Activated naive CD4-positive, alpha-beta T cell treated with anti-CD3 and anti-CD28 coated beads, Interleukin-2, amount 50 U/mL, for 16 hours (primary cell): ENCODE measurements at places on chromosomes 5 and 9.

GRCh38 chr9:71791875-71792274 is 23.6 kb upstream of the CEMIP2 start:
- no peak for DNase-seq

GRCh38 chr5:141419074-141419880 is 1.6 kb upstream of the PCDHGA11 start:
- no peak for DNase-seq

- DNase-seq: no peak
These were observed 172.1 kb downstream of the GABBR2 start for GRCh38 chr9:98536542-98537173.

DNA sequence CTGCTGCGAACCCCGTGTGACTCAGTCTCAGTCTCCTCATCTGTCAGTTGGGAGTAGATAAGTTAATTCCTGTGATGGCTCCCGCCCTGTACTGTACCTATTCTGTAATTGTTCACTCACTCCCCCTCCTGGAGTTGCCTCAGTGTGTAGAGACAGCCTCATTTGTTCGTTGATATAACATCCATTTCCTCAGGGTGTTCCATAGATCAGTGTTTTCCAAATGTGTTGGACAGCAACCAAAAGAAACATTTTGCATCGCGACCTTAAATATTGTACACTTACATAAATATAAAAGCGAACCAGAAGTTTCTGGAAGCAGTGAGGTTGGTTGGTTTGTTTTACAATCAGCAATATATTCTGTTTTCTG is 698 bp downstream of the NFX1 start:
- no peak for DNase-seq

DNA sequence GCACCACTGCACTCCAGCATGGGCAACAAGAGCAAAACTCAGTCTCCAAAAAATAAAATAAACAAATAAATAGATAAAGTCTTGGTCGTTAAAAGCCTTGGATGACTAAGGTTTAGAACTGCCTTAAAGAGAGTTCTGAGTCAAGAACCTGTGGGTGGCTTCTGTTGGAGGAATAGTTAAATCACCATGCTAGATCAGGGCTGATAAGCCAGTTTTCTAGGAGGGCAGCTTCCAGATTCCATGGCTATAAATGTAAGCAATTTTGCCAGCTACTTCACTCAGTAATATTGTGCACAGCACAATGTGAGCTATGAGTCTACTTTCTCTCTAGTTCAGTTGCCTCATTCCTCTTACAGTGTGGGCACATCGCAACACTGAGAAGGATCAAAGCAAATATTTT is 242.1 kb upstream of the NUDT12 start:
- DNase-seq: no peak

- DNase-seq: no peak
These were observed 189.0 kb downstream of the PALM2AKAP2 start for GRCh38 chr9:109969011-109969410.

GRCh38 chr5:88251048-88251711 is 17.5 kb downstream of the TMEM161B start:
- DNase-seq: no peak

- no peak for DNase-seq
These were observed 540.8 kb downstream of the BNC2 start for GRCh38 chr9:16329671-16330113.

DNA sequence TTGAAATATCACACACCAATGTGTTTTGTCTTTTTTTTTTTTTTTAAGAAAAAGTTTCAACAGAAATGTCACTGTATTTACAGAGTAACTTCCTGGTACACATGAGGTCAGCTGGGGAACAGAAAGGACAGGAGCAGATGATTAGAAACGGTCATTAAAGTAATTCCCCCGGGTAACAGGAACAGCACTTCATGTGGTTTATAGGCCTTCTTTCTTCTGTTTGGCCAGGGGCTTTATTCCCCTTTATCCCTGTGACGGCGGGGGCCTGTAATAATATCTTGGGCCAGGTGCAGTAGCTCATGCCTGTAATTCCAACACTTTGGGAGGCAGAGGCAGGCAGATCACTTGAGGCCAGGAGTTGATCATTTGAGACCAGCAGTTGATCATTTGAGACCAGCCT is 30.5 kb upstream of the MSH3 start:
- no peak for DNase-seq

DNA sequence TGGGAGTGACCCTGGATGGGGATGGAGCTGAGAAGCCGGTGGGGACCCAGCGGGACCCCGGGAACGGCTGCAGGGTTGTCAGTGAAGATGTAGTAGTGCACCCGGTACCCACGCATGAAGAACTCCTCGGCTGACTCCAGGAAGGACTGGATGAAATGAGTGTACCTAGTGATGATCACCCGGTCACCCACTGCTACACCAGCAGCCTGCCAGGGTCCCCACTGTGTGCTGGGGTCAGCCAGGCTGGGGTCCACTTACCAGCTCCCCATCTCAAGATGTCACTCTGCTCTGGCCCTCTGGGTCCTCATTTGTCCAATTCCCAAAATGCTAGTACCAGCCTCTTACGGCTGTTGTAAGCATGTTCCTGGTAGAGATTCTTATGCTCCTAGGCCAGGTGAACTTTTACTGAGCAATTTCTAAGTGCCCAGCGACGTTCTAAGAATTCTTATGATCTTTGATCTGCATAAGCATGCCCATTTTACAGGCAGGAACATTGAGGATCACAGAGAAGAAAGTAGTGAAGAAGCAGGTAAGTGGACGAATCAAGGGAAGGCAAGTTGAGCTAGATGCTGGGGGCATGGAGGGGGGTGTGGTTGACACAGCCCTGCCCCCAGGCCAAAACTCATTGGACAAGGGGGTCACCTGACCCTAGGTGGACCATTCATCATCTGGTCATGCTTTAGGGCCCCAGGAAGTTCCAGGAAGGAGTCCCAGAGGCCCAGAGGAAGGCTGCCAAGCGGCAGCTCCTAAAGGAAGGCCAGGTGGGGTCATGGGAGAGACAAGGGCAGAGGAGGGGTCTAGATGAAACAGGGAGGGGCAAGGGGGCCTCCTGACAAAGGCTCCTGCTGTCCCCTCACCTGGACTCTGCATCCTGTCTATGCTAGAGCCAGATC is 9.4 kb downstream of the GBGT1 start:
- no peak for DNase-seq

DNA sequence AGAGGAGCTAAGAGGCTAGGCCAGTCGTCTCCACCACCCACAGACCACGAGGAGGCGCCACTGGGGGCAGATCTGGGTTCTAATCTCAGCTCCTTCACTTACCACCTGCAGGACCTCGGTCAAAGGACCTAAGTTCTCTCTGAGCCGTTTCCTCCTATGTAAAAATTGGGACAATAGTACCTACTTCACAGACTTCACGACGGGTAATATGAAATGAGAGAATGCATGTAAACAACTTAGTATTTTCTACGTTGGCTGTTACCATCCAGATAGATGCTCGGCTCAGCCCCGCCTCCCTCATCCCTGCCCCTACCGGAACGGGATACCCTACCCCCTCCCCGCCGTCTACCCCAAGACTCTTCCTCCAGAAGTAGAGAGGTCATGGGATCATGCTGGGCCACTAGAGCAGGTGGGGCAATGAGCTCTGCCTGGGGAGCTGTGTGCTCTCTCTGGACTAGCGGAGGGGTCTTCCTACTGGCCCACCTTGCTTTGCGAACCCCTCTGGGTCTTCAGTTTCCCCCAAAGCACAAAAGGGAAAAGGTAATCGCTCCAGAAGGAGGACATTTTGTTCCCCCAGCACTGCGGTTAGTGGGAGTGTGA is 541 bp downstream of the GNPDA1 start:
- DNase-seq: peak; percentile 72

GRCh38 chr9:128333451-128333869 is 6.9 kb upstream of the SLC27A4 start:
- no peak for DNase-seq
